MV-4-11 (cell line): ENCODE measurements at places on chromosomes 1 and 21.

DNA sequence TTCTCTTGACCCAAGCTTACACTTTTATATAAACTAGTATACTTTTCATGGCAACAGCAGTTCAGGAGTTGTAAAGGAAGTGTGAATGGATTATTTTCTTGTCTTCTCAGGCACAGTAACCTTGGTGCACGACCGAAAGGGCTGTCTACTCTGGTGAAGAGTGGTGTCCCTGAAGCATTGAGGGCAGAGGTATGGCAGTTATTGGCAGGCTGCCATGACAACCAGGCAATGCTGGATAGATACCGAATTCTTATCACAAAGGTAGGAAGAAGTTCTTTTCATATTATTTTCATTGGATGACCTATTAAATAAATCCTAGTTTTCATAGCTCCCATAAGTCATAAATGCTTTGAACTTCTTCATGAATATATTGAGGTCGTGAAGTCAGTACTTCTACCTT lies 53.9 kb upstream of the GPR52 start:
- no peak for DNase-seq

- DNase-seq, result peak; percentile 53
Observed at GRCh38 chr1:100883963-100884362, 10.7 kb downstream of the EXTL2 start.

GRCh38 chr1:14065486-14065885 lies 365.5 kb downstream of the PRDM2 start:
- DNase-seq, result no peak

DNA sequence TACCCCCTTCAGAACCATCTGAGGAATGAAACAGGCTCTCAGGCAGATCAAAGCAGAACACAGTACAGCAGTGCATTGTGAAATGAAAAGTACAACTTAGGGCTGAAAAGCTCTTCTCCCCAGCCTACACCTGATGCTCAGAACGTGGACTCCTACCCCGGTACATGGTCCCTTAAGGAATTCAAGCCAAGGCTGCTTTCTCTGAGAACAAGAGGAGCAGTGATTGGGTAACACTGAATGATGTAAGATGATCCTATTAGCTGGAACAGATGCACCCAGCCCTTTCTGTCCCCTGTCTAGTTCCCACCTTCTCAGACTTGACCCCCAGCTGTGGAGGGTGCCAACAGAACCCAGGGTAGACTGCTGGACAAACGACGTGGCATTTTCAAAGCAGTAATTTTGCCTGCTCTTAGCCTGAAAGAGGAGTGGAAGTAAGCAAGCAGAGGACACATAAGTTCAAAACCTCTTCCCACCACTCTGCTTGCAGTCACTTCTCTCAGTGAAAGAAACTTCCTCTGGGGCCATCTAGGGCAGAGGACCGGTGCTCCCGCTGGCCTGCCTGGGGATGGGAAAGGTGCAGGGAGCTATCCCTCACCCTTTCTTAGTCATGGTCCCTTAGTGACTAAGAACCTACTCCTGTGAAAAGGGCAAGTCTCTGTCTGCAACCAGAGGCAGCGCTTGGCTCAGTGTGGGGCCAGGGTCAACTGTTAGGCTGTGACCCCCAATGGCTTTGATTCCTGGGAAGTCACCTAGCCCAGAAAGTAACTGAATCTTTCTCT lies 72.7 kb downstream of the TRABD2B start:
- no peak for DNase-seq

DNA sequence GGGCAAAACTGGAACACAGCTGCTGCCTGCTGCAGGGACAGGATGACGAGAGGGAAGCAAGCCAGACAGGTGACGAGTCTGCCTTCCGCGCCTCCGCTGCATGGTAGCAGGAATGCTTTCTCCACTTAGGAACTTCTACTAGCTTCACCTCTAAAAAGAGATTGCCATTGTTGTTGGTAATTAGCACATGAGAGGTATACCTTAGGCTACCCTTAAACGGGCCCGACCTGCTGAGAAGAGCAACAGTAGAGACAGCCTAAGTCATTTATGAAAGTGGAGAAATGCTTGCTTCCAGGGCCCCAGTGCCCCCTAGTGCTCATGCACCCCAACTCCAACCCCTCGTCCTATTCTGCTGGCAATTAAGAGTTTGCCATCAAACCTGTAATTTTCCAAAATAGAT lies 96.9 kb upstream of the AKT3 start:
- no peak for DNase-seq

GRCh38 chr21:32807717-32808380 lies 36.3 kb upstream of the PAXBP1 start:
- no peak for DNase-seq
